ENCODE measurements at places on chromosomes 5 and 9. TPM values are rescaled to one million over a fixed set of nuclear protein-coding genes. Genes with fewer than 3 reads are reported as not detected.

Gene DDX4
- total RNA-seq = not detected

Gene TMEM174
- total RNA-seq = not detected

Gene C9orf40
- total RNA-seq = 5.7 TPM

Gene THBS4
- 0.42 TPM for total RNA-seq

Gene IL12B
- total RNA-seq = not detected

Gene KLHL9
- total RNA-seq = 16.5 TPM

Gene MED22
- total RNA-seq = 19.7 TPM

GRCh38 chr5:502325-503079 lies 21.7 kb downstream of the SLC9A3 start:
- DNase-seq = no peak
- H3K4me3 ChIP-seq = no peak overlapping the region
- H3K27ac ChIP-seq = no peak overlapping the region
- H3K27me3 ChIP-seq = peaks cover 55% of the 10 kb centered on the region

DNA sequence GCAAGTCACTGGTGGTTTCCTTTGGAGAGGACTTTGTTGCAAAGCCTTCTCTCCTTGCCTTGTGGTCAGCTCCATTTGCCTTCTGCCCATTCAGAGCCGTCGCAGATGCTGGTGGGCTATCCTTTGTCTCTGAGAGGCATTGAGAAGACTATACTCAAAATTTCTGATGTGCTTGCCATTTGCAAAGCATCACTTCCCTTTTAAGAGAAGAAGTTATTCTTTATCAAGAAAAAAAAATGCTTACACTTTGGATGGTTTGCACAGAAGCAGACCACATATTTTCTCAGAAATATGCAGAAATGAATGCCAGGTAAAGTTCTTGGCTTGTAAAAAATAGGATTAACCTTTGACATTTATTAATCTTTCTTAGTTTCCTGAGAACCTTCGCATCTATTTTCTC lies 195.8 kb upstream of the KLF4 start:
- no peak overlapping the region for H3K27ac ChIP-seq
- no peaks in the 10 kb centered on the region for H3K4me1 ChIP-seq
- no peaks in the 10 kb centered on the region for H3K36me3 ChIP-seq
- H3K4me3 ChIP-seq = no peak overlapping the region
- DNase-seq = no peak

GRCh38 chr9:16010221-16010620 lies 457.4 kb downstream of the CCDC171 start:
- no peak for DNase-seq
- no peak overlapping the region for H3K4me3 ChIP-seq
- H3K27me3 ChIP-seq = no peaks in the 10 kb centered on the region
- H3K4me1 ChIP-seq = peaks cover 13% of the 10 kb centered on the region
- H3K36me3 ChIP-seq = no peaks in the 10 kb centered on the region

DNA sequence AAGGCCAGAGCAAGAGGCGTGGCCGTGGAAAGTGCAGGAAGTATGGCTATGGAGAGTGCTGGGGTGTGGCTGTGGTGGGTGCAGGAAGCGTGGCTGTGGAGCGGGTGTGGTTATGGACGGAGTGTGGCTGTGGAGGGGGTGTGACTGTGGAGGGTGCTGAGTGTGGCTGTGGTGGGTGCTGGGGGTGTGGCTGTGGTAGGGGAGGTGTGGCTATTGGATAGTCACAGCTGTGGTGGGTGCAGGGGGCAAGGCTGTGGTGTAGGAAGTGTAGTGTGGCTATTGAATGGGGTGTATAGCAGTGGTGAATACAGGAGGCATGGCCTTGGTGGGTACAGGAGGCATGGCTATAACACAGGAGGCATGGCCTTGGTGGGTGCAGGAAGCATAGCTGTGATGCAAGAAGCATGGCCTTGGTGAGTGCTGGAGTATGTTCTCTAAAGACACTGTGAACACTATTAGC lies 40.8 kb upstream of the SPATA31C2 start:
- no peak overlapping the region for H3K27ac ChIP-seq
- no peak overlapping the region for H3K4me3 ChIP-seq
- no peaks in the 10 kb centered on the region for H3K36me3 ChIP-seq
- peaks cover 16% of the 10 kb centered on the region for H3K4me1 ChIP-seq
